ENCODE measurements at places on chromosomes 13 and 19.

- DNase-seq, result no peak
These were observed 128.2 kb upstream of the OBI1 start for GRCh38 chr13:78787190-78787589.

DNA sequence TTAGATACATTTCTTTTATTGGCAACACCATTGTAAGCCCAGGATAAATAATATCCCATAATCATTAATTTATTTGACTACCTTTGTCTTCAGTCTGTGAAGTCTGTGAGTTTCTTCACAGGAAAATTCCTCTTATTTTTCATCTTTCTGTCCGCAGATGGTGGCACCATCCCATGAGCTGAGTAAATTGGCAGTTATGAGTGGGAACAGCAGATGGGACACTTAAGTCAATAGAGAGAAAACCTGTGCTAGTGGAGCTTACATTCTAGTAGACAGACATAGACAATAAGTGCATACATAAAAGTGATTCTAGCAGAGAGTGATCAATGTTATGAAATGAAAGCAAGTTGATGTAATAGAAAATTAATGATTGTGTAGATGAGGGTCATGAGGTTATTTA lies 638.2 kb upstream of the MIR17HG start:
- no peak for DNase-seq

DNA sequence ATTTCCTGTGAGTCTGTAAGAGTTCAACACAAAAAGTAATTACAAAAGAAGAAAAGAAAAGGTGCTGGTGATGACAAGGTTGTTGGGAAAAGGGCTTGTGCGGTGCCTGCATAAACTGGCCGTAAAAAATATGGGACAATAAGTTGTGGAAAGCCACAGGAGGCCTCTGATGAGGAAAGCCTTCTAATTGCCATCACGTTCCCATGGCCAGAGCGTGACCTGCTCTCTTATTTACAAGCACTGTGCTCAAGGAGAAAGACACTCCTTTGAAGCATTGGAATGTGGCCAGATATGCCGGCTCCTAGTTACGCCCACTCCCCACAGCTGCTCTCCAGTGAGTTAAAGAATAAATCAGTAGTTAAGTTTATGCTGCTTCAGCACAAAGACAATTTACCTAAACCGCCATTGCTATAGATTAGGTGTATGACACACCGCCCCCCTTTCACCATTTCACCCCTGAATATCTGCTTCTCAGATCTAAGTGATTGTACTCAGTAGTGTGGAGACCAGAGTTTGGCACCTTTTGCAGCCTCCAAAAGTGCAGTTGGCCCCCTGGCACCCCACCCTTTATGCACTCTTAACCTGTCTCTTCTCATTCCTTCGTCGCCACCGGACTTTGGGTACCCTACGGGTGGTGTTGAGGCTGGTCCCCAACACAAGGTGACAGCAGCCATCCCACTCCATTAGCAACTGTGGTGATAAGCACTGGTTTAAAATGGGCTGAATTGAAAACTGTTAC lies 8.1 kb upstream of the PGLYRP1 start:
- DNase-seq, result no peak

DNA sequence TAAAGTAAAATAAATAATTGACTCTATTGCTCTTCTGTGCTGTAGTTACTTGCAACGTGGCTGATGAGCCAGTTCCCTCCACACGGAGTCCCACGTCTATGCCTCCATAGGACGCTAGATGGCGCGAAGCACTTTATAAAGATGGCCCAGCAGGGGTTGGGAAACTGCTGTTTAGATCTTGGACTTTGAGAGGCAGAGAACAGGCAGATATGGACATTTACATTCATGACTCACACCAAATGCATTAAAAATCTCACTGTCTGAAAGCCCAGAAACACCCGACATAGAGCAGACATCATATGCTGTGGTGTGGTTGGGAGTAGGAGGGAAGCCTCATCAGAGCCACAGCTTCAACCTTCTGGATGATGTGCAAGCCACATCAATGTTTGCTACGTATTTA lies 643.1 kb upstream of the ARGLU1 start:
- peak; percentile 20 for DNase-seq

GRCh38 chr19:41795031-41795461 lies 1.3 kb upstream of the CEACAM3 start:
- DNase-seq, result peak; percentile 68

- DNase-seq, result no peak
These were observed 20.9 kb upstream of the FFAR2 start for GRCh38 chr19:35427187-35427586.

GRCh38 chr19:17197666-17198065 lies 17.5 kb upstream of the USE1 start:
- no peak for DNase-seq

DNA sequence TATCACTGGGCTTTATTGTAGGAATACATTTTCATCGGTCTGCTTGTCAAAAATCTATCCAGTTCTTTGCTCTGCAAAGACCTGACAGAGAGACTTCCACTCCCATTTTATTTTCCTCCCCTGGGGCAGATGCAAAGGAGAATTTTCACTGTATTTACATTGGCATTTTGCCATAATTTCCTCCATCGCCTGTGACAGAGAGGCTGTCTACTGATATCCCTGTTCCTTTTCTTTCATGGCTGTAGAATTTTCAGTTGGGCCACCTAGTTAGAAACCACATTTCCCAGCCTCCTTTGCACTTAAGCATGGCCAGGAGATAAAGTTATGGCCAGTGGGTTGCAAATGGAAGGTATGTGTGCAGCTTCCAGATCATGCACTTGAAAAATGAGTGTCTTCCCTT lies 89.3 kb downstream of the NUFIP1 start:
- DNase-seq, result no peak

- DNase-seq, result no peak
These were observed 211.2 kb upstream of the RXFP2 start for GRCh38 chr13:31528176-31528575.

GRCh38 chr13:24168392-24168750 lies 7.9 kb downstream of the SPATA13 start:
- DNase-seq, result no peak

DNA sequence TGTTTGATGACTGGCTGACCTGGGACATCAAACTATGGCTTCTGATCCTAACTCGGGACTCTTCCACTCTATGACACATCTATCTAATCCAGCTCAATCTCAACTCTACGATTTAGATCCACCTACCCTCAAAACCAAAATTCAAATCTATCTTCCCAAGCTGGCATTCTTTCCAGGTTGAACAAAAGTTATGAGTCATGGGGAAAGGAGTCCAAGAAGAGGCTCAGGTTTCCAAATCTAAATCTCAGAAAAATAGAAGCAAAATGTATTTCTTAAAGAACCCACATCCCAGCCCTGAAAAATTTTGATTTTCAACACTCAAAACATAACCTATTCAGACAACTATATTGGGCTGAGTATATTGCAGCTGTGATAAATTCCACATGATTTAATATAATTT lies 143.9 kb upstream of the IPO5 start:
- no peak for DNase-seq

GRCh38 chr19:46935066-46935663 lies 74.4 kb downstream of the ARHGAP35 start:
- DNase-seq, result no peak

GRCh38 chr19:11659612-11660011 lies 62.3 kb downstream of the ZNF627 start:
- DNase-seq, result no peak

DNA sequence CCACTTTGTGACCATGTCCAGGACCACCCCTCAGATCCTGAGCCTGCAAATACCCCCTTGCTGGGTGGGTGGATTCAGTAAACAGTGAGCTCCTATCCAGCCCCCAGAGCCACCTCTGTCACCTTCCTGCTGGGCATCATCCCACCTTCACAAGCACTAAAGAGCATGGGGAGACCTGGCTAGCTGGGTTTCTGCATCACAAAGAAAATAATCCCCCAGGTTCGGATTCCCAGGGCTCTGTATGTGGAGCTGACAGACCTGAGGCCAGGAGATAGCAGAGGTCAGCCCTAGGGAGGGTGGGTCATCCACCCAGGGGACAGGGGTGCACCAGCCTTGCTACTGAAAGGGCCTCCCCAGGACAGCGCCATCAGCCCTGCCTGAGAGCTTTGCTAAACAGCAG lies 7.7 kb upstream of the CEACAM7 start:
- no peak for DNase-seq

GRCh38 chr13:111282425-111282824 lies 38.0 kb upstream of the TEX29 start:
- no peak for DNase-seq

DNA sequence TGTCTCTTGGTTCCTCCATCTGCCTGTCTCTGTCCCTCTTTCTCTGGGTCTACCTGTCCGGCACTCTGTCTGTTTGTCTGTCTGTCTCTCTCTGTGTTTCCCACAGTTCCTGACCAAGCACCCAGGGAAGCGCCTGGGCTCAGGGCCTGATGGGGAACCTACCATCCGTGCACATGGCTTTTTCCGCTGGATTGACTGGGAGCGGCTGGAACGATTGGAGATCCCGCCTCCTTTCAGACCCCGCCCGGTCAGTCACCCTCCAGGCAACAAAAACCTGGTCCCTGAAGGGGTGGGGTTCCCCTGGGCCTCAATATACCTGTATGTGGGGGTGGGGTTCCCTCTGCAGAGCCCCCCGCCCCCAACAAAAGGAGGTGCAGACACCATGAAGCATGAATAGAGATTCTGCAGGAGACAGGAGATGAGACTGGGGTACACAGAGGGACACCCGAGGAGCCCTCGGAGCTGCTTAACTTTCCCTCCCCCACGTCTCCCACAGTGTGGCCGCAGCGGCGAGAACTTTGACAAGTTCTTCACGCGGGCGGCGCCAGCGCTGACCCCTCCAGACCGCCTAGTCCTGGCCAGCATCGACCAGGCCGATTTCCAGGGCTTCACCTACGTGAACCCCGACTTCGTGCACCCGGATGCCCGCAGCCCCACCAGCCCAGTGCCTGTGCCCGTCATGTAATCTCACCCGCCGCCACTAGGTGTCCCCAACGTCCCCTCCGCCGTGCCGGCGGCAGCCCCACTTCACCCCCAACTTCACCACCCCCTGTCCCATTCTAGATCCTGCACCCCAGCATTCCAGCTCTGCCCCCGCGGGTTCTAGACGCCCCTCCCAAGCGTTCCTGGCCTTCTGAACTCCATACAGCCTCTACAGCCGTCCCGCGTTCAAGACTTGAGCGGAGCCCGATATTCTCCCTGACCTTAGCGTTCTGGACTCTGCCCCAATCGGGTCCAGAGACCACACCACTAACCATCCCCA lies 2.6 kb upstream of the CACNG7 start:
- DNase-seq, result peak; percentile 73

GRCh38 chr13:108795841-108796240 lies 166.4 kb downstream of the MYO16 start:
- no peak for DNase-seq

- no peak for DNase-seq
These were observed 53.2 kb downstream of the ZNF557 start for GRCh38 chr19:7122701-7123100.

- DNase-seq, result peak; percentile 91
These were observed 16.6 kb downstream of the SIGLEC8 start for GRCh38 chr19:51441410-51442390.

DNA sequence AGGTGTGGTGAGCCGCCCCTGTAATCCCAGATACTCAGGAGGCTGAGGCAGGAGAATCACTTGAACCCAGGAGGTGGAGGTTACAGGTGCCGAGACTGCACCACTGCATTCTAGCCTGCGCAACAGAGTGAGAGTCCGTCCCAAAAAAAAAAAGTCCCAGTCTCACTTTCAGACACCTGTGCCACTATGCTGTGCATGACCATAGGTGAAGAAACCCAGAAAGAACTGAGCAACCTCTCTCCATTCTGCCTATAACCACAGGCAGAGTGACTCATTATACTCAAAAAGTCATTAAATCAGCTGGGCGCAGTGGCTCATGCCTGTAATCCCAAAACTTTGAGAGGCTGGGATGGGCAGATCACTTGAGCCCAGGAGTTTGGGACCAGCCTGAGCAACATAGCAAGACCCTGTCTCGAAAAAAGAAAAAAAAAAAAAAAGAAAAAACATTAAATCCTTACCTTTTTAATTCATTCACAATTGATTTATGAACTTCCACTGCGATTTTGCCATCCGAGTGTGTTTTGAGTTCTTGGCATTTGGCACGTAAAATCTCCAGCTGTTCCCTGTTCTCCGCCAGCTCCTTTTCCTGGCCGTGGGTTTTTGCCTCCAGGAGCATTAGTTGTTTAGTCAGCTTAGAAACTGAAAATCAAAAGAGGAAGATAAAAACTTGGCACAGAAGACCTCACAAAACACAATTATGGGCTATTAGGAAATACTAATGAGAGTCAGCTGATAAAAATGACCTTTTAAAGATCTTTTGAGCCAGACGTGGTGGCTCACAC lies 45.5 kb upstream of the SLC7A9 start:
- no peak for DNase-seq

DNA sequence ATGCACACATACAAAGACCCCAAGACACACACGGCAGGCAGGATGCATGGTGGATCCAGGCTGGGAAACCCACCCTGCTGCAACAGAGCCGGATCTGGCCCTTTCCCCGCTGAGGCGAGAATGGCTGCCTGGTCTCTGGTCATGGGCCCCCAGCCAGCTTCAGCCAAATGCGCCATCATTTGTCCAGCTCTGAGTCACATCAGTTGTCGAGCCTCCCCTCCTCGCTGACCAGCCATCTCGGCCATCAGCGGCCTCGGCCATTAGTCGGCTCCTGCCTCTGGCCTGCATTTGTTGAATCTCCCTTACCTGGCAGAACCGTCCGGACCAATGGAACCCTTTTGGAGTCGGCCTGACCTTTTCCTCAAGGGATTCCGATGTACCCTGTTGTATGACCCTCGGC lies 38.5 kb upstream of the POU2F2 start:
- no peak for DNase-seq

- no peak for DNase-seq
These were observed 258.5 kb downstream of the COG6 start for GRCh38 chr13:39913928-39914327.

DNA sequence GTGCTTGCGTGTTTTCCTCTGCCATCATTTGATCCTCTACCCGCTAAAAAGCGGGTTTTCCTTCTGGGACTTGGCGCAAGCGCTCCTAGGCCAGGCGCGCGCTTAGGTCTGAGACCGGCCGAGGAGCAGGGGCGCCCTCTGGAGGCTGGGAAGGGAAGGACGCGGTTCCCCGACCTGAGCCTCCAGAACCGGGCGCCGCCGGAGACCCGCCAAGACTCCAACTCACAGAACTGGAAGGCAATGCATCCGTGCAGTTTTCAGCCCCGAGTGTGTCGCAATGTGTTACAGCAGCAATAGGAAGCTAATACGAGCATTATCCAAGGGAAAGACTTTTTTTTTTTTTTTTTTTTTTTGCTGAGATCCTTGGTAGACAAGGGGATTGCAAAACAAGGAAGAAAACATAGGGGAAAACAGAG lies 190.9 kb downstream of the COL4A1 start:
- DNase-seq, result peak; percentile 58

Measured in CD8-positive, alpha-beta T cell (primary cell).